CD4-positive, alpha-beta T cell (primary cell): ENCODE measurements at places on chromosomes 1 and 21. TPM values are rescaled to one million over a fixed set of nuclear protein-coding genes. Genes with fewer than 3 reads are reported as not detected.

The TGFB2 gene
- total RNA-seq: 0.11 TPM

The RASSF5 gene
- 153 TPM for total RNA-seq

GRCh38 chr1:209010475-209011230 lies 572.9 kb upstream of the CAMK1G start:
- no peak for DNase-seq
- no peaks in the 10 kb centered on the region for H3K36me3 ChIP-seq
- no peaks in the 10 kb centered on the region for H3K4me1 ChIP-seq

GRCh38 chr1:21653744-21654100 lies 15.4 kb downstream of the RAP1GAP start:
- no peak overlapping the region for H3K4me3 ChIP-seq
- H3K27ac ChIP-seq: no peak overlapping the region
- peaks cover 4% of the 10 kb centered on the region for H3K27me3 ChIP-seq
- DNase-seq: no peak
- peaks cover 15% of the 10 kb centered on the region for H3K4me1 ChIP-seq
- no peaks in the 10 kb centered on the region for H3K36me3 ChIP-seq

GRCh38 chr1:59155351-59155750 lies 141.5 kb upstream of the FGGY start:
- no peak for DNase-seq
- H3K27ac ChIP-seq: no peak overlapping the region
- no peak overlapping the region for H3K4me3 ChIP-seq
- H3K4me1 ChIP-seq: peaks cover 4% of the 10 kb centered on the region

- H3K4me3 ChIP-seq: no peak overlapping the region
- peak; percentile 30 for DNase-seq
- H3K27me3 ChIP-seq: no peaks in the 10 kb centered on the region
Measured at GRCh38 chr21:42198929-42199867, 19.7 kb upstream of the ABCG1 start.
